ENCODE measurements at places on chromosomes 2 and 18. TPM values are rescaled to one million over a fixed set of nuclear protein-coding genes. Genes with fewer than 3 reads are reported as not detected.

Gene CRYBA2
- polyA plus RNA-seq = not detected

Gene TMEFF2
- polyA plus RNA-seq = not detected

Gene PTH2R
- not detected for polyA plus RNA-seq

GRCh38 chr2:140442319-140442718 lies 1662.1 kb upstream of the NXPH2 start:
- DNase-seq = no peak

- no peak for DNase-seq
Observed at GRCh38 chr18:44558767-44559166, 121.9 kb upstream of the SETBP1 start.

GRCh38 chr2:44233450-44234128 lies 41.7 kb upstream of the SLC3A1 start:
- DNase-seq = peak; percentile 76

DNA sequence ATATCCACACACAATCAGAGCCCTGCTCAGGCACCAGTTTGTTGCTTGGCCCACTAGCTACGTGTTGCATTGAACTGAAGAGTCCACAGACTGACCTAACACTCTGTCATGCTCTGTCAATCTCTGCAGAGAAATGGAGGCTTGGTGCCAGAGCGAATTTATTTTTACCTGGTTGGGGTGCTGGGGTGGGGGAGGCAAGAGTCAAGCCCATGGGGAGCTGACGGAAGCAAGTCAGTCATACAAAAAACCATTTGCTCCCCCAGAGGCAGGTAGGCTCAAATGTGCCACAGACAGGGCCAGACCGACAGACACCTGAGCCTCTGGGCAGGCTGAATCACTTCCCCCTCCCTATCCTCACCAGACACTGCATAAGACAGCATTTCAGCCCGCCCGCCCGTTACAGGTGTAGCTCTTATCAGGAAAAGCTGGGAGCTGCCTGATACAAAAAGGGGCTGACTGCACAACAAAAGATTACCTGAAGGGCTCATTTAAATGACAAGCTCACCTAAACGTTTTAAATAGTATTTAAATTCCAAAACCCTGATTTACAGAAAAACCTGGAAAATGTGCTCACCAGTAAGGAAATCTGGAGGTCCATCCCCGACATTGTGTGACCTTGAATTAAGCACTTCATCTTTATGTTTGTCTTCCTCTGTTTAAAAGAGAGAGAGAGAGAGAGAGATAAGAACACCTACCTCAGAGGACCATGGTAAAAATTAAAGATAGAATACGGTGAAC lies 2.1 kb upstream of the PCBP1 start:
- no peak for DNase-seq

GRCh38 chr2:185128346-185128745 lies 530.0 kb downstream of the ZNF804A start:
- DNase-seq = no peak

DNA sequence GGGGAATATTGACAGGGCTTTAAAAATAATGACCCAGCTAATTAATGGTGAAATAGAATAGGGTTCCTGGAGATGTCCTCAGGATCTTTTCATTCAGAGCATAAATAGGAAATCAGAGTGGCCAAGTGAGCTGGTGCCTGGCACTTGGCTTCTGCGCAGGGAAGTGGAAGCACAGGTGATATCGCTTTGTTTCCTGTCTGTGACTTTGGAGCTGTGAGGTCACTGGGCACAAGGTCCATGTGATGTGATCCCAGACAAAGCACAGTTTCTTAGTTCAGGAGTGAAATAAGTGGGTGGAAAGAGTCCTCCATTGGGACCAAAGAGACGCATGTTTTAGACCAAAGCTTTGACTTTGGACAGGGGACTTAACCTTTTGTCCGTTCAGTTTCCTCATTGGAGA lies 338.3 kb downstream of the CYRIA start:
- DNase-seq = no peak

DNA sequence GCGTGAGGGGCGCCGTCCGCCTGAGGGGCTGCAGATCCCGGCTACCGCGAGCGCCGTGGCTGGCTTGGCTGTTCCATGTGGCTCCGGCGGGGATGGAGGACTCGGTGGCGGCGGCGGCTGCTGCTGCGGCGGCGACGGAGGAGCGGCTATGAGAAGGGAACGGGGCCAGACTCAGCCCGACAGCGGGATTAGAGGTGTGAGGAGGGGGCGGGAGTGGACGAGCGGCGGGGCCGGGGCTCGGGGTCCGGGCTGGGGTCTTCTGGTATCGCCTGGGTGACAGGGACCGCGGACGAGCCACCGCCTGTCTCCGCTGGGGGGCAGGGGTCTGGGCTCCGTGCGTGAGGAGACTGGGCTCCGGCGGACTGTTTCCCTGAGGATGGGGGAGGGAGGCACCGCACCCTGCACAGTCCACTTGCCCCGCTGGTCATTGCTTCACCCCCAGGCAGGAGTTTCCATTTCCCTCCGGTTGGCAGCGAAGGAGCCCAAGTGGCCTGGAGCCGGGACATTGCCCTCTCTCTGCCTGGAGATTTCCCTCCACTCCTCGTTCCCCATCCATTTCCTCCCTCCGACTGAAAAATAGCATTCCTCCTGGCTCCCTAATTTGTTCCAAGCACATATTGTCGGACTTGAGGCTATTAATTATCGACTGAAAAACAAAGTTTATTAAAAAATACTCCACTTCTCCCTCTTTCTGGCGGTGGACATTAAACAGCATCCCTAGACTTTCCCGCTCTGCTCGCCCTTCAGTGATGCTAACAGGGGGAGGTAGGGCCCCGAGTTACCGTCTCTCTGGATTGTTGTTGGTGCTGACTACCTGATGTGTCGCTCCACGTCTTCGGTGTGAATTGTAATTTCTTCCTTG lies 577 bp downstream of the EHBP1 start:
- DNase-seq = peak; percentile 78

DNA sequence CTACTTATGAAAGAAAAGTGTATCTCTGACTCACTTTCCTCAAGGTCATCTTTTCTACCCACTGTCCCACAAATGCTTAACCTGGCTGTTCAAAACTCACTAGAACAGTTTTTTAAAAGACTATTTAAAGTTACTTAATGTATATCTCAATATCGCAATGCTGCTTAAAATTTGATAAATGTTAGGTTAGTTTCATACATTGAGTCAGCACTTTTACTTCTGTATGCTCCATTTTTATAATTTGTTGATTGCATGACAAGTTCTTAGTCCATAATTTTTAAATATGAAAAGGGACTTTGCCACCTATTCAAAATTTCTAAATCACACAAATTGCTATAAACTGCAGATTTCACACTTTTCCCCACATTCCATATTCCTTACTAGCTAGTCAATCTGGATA lies 231.7 kb upstream of the SLC39A10 start:
- no peak for DNase-seq

- DNase-seq = peak; percentile 28
Observed at GRCh38 chr2:240206630-240207029, 66.2 kb upstream of the OTOS start.

DNA sequence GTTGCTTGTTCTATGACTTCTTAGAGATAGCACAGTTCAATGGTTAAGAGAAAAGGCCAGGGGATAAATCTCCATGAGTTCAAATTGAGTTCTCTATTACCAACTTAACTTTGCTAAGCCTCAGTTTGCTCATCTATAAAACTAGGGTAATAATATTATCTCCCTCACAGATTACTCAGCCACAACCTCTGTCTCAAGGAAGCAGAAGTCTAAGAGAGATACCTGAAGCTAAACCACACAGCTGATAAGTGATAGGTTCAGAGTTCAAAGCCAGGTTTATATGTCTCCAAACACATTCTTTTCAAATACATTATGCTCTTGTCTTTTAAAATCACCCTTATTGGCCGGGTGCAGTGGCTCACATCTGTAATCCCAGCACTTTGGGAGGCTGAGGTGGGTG lies 287.7 kb downstream of the NBAS start:
- no peak for DNase-seq

DNA sequence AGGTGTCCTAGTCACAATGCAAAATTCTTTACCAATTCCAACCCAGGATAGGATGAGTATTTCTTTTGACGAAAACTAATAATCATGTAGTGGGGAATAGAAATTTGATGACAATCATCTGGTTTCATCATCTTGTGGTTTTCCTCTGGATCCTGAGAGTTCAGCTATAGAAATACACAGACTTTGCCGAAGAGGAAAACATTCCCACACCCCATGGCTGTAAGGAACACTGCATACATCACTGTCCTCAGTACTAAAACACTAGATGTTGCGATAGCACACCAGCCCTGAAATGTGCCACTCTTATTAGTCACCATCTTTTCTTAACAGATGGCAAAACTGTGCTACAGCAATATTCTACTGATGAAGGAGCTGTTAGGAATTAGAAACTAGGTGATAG lies 29.4 kb downstream of the CERKL start:
- DNase-seq = peak; percentile 15

DNA sequence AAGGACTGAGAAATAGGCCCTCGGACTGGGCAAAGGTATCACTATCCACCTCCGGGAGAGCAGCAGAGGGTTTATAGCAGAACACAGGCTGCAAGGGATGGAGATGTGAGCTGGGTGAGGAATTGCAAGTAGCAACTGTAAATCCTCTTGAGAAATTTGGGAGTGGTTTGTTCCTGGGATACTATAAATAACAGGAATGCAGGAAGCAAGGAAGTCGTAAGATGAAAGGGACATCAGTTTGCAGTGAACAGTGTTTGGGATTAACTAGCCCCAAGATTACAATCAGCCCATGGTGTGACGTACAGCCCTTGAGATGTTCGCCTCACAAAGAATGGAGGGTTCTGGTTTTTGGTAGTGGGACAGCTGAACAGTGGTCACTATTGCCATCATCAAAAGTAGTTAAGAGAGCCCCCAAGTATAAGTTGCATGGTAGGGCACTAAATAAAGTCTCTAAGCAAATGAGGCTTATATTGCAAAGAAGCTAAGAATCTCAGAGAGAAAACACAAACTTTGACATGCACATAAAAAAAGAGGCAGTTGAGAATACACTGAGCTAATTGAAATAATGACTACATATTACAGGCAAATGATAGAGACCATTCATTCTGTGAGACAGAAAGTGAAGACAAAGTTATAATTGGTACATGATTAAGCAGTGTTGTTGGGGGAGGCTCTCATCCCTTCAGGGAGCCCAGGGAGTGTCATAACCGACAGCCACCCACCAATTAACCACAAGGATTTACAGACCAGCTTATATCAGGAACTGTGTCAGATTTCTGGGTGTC lies 362.5 kb upstream of the ACVR2A start:
- DNase-seq = peak; percentile 31
